ENCODE measurements at places on chromosomes 2 and 18.

- DNase-seq: no peak
These were observed 18.2 kb downstream of the WDR35 start for GRCh38 chr2:19971691-19972090.

DNA sequence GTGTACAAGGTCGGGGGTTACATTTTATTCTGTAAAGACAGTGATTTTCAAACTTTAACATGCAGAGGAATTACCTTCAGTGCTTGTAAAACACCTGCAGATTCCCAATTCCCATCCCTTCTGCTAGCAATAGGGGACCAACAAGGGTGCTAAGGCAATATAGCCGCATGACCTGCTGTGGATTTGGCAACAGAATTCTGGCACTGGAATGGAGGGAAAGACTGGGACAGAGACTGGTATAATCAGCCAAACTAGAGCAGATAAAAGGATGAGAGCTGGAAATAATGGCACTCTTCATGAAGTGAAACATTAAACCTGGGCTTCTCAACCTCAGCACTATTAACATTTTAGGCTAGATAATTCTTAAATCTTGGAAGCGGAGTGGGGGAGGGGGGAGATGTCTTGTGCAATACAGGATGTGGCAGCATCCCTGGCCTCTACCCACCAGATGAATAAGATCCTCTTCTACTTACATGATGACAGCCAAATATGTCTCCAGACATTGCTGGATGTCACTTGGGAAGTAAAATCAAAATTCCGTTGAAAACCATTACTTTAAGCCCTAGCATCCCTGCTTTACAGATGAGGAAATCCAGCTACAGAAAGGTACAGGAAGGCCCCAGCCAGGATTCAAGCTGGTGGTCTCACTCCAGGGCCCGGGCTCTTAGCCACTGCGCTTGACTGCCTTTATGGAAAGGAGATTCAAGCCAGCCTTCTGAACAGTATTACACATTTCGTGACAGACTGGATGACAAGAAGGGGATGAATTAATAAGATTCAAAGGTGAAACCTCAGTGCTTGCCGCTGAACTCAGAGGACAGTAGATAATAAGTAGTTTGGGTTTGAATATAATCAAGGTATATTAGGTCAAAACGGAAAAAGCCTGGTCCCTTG is 1.7 kb downstream of the EVA1A start:
- DNase-seq: no peak

- DNase-seq: no peak
These were observed 27.3 kb downstream of the GKN2 start for GRCh38 chr2:68925295-68925896.

GRCh38 chr2:134508391-134508790 is 210.4 kb downstream of the TMEM163 start:
- peak; percentile 26 for DNase-seq

Data from kidney (tissue), 22 donors.